Activated naive CD4-positive, alpha-beta T cell treated with anti-CD3 and anti-CD28 coated beads for 36 hours (primary cell): ENCODE measurements at places on chromosomes 4 and X.

DNA sequence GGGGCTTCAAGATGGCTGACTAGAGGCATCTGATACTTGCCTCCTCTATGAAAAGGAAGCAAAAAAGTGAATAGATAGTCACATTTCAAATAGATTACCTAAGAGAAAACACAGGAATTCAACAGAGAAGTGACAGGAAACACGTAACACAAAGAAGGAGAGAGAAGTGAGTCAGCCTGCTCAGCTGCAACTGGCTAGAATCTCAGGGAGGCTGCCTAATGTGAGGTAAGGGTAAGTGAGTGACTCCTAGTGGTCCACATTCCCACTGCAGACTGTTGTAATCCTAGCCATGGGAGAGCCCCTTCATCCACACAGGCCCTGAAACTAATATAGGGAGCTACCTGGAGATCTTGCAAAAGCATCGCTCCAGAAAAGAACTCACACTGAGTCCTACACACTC, 179.2 kb downstream of the SLC7A11 start:
- no peaks in the 10 kb centered on the region for H3K4me1 ChIP-seq
- no peaks in the 10 kb centered on the region for H3K36me3 ChIP-seq

DNA sequence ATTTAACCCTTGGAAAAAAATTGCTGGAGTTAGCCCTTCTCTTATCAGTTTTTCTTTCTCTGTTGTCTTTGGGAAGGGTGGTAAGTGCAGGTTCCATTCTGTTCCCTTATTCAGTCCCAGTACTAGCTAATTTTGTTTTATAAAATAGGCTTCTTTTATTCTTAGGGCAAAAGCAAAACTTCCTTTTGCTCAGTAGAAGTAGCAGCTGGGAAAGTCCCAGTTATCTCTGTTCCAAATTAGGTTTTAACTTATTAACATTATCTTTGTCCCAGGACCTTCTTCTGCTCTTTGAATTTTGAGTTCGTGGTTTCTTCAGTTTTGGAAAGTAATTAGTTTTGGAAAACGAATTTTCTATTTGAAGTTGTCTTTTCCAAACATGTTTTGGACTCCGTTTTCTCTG, 61.1 kb downstream of the BANK1 start:
- no peak overlapping the region for H3K27ac ChIP-seq
- H3K36me3 ChIP-seq = no peaks in the 10 kb centered on the region
- no peak for DNase-seq
- H3K27me3 ChIP-seq = no peaks in the 10 kb centered on the region
- H3K4me3 ChIP-seq = no peak overlapping the region
- H3K4me1 ChIP-seq = no peaks in the 10 kb centered on the region

GRCh38 chr4:110483516-110483915, 7.6 kb downstream of the ENPEP start:
- no peaks in the 10 kb centered on the region for H3K36me3 ChIP-seq
- H3K4me1 ChIP-seq = no peaks in the 10 kb centered on the region
- H3K4me3 ChIP-seq = no peak overlapping the region
- H3K27ac ChIP-seq = no peak overlapping the region
- peaks cover 26% of the 10 kb centered on the region for H3K27me3 ChIP-seq

DNA sequence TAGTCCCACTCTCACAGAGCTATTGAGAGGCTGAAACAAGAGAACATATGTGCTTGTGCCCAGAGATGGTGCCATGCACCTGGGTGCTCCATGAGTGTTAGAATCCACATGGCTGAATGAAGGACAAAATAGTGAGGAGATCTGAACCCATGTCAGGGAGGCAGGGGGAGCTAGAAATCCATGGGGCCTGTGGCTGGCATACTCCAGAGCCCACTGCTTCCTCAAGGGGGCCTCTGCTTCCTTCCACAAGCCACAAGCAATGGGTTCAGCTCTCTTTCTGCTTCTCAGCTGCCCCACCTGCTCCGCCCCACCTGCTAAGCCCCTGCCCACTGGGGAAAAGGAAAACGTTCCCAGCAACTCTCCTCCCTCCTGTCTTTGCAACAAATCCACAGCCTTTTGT, 46.1 kb downstream of the PJA1 start:
- H3K4me1 ChIP-seq = no peaks in the 10 kb centered on the region
- no peak overlapping the region for H3K27ac ChIP-seq
- no peak for DNase-seq
